IPS DF 19.7 (cell line): ENCODE measurements at places on chromosomes 12 and 14.

GRCh38 chr12:102526656-102527055 lies 46.3 kb upstream of the IGF1 start:
- no peak for DNase-seq

DNA sequence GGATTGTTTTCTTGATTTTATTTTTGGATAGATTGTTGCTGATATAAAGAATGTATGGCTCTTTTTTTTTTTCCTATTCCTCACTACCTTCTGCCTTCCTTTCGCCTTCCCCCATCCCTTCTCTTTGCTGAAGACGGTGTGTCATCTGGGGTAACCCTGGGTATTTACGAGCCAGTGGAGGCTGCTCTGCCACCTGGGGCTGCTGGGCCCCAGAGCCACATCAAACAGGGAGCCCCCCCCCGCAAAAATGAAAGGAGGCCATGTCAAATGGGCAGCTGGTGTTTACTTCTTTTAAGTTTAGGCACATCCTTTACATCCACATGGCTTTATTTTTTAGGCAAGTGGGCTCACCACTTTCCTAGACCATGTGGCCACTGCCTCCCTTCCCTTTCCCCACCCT lies 25.4 kb downstream of the CHST11 start:
- DNase-seq: no peak

GRCh38 chr14:54102530-54102929 lies 145.9 kb upstream of the BMP4 start:
- no peak for DNase-seq

DNA sequence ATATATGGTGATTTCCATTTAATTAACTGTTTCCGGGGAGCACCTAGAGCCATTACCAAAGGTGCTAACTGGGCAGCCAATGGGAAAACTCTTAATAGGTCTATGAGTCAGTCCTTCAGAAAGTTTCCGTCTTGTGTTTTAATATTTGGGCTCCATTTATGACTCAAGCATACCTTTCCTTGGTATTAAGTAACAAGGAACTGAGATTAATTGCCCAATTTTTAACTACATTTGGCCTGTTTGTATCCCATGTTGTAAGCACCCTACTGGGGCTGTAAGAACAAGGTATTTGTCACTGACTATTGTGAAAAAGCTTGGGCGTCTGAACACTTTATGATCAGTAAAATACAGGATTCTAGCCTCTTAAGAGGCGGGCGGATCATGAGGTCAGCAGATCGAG lies 62.8 kb upstream of the FOXN3 start:
- DNase-seq: no peak
